Left lung (tissue), 14 donors: ENCODE measurements at places on chromosomes 6 and 20. TPM values are rescaled to one million over a fixed set of nuclear protein-coding genes. Genes with fewer than 3 reads are reported as not detected.

GRCh38 chr20:22223236-22223635 lies 361.1 kb downstream of the FOXA2 start:
- DNase-seq, result no peak

OTOR gene
- polyA plus RNA-seq, result not detected

TCFL5 gene
- polyA plus RNA-seq, result 13.7 TPM

GRCh38 chr6:96059586-96059985 lies 43.8 kb downstream of the FUT9 start:
- DNase-seq, result no peak

TNFRSF6B gene
- 1.6 TPM for polyA plus RNA-seq

DNA sequence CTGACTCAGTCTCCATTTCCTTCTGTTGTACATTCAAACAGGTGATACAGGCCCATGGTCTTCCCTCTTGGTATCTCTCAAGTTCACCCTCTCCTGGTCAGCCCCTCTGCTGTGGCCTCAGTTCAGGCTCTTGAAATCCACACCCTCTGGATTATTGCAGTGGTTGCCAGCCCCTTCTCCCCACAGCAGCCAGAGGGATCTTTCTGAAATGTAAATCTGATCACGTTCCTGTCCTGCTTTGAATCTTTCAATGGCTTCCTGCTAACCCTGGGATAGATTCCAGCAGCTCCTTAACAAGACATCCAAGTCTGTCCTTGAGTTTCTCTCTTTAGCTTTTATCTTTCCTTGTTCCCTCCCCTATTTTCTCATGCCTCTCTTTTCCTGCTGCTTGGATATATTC lies 22.2 kb downstream of the CHMP4B start:
- no peak for DNase-seq

ATF6B gene
- 81.5 TPM for polyA plus RNA-seq
